H7 (cell line): ENCODE measurements at places on chromosomes 6 and 20. TPM values are rescaled to one million over a fixed set of nuclear protein-coding genes. Genes with fewer than 3 reads are reported as not detected.

- DNase-seq: no peak
These were observed 337.6 kb upstream of the HSF2 start for GRCh38 chr6:122061855-122062254.

DNA sequence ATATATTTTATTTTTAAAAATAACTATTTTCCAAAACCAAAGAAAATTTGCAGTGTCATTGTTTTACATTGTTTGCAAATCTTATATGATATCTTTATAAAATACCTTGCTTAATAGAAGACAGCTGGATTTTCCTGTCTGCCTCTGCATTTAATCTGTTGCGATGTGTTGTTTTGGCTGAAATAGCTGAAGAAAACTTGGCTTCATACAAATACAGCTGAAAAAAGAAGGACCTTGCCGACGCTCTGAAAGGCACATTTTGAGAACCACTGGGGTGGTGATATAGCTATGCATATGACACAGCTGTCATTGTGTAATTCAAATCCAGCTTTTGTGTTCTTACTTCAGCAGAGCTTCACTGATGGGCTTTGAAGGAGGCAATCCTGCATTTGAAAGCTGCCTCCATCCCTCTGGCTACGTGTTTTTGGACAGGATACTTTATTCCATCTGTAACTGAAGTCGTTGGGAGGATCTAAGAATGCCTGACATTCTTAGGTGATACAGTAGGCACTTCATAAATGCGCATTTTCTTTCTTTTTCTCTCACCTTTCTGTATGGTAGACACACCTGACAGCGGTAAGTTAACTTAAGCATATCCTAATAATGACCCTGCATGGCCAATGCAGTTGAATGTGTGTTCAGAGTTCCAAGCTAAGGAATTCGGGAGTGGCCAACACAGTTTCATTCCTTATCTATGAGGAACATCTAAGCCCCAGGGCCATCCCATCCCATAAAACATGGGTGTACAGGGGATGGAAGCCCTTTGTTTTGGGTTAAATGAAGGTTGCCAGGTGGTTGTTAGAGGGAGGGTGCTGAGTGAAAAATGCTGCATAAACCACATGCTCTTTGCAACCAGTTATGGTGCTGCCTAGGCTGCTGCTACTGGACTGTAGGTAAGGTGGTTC lies 213.0 kb downstream of the TFAP2A start:
- no peak for DNase-seq

The TSBP1 gene
- total RNA-seq: not detected in 2 replicates

DNA sequence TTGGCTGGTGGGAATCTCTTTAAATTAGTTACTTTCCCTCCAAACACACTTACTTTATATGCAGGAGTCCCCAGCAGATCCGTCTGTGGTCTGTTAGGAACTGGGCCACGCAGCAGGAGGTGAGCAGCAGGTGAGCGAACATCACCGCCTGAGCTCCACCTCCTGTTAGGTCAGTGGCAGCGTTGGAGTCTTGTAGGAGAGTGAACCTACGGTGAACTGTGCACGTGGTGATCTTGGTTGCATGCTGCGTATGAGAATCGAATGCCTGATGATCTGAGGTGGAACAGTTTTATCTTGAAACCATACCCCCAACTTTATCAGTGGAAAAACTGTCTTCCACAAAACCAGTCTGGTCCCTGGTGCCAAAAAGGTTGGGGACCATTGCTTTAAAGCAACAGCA lies 5.0 kb downstream of the SERPINB6 start:
- peak; percentile 18 for DNase-seq

DNA sequence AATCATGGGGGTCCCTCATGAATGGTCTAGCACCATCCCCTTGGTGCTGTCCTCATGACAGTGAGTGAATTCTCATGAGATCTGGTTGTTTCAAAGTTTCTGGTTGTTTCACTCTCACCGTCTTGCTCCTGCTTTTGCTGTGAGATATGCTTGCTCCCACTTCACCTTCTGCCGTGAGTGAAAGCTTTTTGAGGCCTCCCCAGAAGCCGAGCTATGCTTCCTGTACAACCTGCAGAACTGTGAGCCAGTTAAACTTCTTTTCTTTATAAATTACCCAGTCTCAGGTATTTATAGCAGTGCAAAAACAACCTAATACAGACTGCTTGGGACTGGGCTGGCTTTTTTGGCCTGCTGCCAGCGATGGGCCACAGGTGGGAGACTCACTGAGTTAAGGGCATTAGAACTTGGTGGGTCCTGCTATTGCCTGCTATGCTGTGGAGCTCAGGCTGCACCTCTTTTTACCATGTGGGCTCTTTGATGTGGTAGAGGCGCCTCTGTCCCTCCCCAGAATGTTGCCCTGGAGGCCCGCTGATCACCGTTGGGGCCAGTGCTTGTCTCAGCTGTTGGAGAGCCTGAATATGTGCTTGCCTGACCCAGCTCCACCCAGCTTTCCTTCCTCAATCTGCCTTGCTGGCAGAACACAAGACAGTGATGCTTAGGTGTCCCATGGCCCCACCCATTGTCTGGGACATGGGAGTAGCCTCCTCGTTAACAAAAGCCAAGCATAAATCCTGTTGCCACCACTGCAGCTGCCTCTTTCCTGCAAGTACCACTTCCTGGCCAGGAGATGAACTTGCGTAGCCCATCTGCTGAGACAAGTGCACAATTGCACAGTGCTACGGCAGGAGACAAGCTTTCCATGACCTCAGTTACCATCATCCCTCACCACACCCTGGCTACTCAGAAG lies 47.1 kb downstream of the IGF2R start:
- no peak for DNase-seq

DNA sequence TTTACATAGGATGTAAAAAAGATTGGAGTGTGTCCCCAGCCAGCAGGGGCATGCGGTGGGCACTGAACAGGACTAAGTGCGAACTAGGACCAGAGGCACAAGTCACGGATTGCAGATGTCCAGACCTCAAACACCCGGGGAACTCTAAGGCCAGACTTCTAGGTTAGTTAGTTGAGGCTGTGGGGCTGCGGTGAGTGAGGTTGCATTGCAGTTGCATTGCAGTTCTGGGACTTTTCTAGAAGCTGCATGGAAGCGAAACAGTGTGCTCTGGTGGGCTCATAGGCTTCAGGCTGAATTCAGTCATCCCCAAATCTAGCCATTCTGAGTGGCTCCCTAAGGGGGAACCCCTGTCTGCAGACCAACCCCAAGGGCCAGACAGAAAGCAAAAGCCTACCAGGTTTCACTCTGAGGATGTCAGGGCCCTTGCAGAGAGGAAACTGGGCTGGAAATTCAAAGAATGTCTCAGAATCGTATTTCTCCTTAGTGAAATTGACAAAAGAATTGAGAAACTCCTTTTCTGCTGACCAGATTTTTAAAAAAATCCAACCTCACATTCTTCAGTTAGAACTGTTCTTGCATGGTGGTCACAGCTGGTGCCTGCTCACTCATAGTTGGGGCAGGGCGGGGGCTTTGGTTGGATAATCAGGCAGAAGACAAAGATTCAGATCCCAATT lies 182.8 kb downstream of the ZDHHC14 start:
- DNase-seq: no peak

The PACSIN1 gene
- 3.4 and 4.9 TPM in 2 replicates for total RNA-seq
